ENCODE measurements at places on chromosomes 6 and 20.
A peak's percentile ranks its signal among the peaks of the same experiment; 100 is the strongest.

DNA sequence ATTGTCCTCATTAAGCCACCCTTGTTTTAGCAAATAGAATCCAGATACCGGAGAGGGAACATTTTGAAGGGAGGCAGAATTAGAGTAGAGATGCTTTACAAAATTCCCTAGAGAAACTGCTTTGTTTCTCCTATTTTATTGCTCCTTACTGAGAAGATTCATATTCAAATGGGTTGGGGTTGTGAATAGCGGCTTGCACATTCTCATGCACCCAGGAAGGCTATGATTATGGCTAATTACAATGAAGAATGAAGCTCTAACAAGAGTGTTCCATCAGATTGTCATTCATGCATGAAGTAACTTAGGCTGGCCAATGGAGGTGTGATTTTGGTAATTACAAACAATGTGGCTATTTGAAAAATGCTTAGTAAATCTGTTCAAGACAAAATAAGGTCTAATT, 129.6 kb downstream of the PACRG start:
- DNase-seq: no peak

- peak; percentile 28 for DNase-seq
Measured at GRCh38 chr20:45892828-45893500, 1.8 kb downstream of the CTSA start.

GRCh38 chr6:21053612-21054011, 519.4 kb downstream of the CDKAL1 start:
- no peak for DNase-seq

- DNase-seq: no peak
Measured at GRCh38 chr20:5908981-5909380, 41.4 kb downstream of the TRMT6 start.
